CD4-positive, alpha-beta T cell treated with Interleukin-6 at 100 ng/mL for 8 hours (primary cell): ENCODE measurements at places on chromosomes 13 and 19.

GRCh38 chr19:19619181-19619848 lies 828 bp upstream of the PBX4 start:
- DNase-seq = no peak

DNA sequence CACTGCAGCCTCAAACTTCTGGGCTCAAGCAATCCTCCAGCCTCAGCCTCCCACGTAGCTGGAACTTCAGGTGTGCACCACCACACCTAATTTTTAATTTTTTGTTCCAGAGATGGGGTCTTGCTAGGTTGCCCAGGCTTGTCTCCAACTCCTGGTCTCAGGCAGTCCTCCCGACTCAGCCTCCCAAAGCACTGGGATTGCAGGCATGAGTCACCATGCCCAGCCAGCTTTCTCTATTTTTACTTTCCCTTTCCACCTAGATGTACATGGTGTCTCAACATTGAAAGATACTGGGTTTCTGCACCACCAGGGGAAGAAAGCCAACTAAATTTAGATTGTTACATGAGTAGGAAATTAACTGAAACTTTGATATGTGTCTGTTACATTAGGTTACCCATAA lies 13.8 kb upstream of the ZNF846 start:
- no peak for DNase-seq

- DNase-seq = no peak
These were observed 1173.1 kb downstream of the UQCRFS1 start for GRCh38 chr19:28039677-28040381.

GRCh38 chr19:4909156-4909896 lies at the start of gene UHRF1:
Gene UHRF1, plus strand, starts transcription at chr19:4909501. Its CDS starts 1,385 bp downstream, at chr19:4910886.
- DNase-seq = no peak

DNA sequence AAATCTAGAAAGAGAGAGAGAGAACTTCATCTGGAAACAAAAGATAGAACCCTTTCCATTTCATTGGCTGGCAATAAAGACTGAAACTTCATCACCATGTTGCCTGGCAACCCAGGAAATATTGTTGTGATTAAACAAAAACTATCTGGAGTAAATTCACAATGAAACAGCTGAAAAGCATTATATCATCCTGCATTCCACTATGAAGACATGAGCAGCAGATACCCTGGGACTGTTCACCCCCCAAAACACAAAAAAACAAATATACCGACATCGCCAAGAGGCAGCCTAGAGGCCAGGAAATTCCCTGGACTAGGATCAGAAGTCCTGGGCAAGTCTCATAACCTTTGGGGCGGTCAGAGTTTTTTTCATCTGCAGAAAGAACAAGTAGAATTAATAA lies 158.3 kb downstream of the FOXO1 start:
- DNase-seq = no peak

DNA sequence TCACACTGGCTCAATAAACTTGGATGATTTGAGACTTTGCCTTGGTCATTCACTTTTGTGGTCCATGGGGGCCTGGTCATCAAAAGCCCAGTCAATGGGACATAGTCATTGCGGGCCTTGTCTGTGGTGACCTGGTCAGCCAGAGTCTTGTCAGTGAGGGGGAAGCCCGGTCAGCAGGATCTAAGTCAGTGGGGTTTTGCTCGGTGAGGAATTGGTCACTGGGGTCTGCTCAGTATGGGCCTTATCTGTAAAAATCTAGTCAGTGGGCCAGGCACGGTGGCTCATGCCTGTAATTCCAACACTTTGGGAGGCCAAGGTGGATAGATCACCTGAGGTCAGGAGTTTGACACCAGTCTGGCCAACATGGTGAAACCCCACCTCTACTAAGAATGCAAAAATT lies 63.7 kb upstream of the TPM4 start:
- no peak for DNase-seq

DNA sequence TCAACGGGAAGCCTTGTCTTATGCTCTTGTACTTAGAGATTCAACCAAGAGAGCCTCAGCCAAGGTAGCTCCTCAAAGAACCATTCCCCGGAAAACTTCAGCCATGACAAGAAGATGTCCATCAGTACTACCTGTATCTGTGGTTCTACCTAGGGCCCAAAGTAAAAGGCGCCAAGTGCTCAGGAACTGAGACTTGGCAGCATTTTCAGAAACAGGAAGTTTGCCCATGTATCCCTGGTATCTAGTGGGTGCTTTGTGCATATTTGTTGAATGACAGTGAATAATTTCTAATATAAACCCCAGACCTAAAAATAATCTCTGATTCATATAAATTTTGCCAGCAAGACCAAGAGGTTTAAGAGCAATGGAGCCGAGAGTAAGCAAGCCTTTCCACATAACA lies 7.2 kb downstream of the FAM216B start:
- no peak for DNase-seq

DNA sequence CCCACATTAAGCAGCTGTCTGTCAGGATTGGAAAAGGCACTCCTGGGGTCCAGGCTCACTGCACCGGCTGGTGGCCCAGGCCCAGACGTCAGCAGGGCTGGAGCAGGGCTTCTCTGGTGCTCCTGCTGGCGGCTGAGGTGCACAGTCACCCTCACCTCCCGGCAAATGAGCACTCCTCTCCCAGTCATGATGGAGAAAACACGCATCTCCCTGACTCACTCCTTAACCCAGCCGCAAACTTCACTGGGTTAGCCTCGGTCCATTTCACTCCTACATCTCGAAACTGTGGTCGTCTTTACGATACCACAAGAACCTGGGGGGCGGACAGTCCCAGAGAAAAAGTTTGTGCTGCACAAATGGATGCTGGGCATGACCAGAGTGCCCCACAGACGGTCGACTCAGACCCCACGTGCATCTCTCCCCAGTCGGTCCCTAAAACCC lies 3.3 kb upstream of the RASA3 start:
- DNase-seq = no peak

DNA sequence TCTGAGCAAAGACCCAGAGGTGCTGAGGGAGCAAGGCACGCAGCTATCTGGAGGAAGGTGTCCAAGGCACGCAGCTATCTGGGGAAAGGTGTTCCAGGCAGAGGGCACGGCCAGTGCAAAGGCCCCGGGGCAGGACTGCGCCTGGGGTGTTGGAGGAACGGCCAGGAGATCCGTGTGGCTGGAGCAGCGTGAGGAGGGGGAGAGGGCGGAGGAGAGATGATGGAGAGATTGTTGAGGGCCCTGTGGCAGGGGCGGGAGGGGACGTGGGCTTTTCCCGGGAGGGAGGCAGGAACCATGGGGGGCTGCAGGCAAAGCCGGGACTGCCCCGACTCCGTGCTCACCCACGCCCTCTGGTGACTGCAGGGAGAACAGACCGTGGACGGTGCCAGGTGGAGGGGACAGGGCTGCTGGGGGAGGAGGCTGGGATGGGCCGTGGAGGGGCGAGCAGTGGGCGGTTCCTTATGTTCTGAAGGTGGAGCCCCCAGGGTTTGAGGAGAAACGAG lies 13.3 kb upstream of the MISP start:
- DNase-seq = peak; percentile 42
